Urinary bladder (tissue), 4 donors: ENCODE measurements at places on chromosomes 12 and 14.

DNA sequence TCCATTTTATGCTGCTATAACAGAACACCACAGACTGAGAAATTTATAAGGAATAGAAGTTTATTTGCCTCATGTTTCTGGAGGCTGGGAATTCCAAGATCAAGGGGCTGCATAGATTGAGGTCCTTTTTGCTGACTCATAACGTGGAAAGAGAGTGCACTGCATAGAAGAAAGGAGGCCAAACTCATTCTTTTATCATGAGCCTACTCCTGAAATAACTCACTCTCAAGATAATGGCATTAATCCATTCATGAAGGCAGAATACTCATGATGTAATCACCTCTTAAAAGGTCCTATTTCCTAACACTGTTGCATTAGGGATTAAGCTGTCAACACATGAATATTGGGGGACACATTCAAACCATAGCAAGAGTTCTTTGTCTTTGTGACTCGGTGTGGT lies 60.0 kb upstream of the FBXO33 start:
- no peak for DNase-seq

DNA sequence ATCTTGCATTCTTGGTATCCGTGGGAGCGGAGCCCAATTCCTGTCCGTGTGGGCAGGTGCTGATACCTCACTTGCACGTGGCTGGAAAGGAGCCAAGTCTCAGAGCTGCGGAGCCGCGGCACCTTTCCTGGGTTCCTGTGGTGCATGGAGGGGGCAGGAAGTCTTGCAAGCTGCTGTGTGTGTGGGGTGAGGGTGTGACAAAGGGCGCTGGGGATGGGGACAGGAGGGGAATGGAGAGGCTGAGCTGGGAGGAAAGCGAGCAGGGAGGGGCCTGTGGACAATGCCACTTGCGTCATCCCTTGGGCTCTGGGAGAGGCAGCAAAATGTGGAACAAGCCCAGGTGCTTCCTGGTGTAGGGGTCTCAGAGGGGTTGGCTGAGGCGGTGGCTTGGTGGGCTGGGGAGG lies 86.7 kb downstream of the CALM1 start:
- no peak for DNase-seq

GRCh38 chr12:13124656-13125505 lies 21.4 kb upstream of the GSG1 start:
- no peak for DNase-seq

DNA sequence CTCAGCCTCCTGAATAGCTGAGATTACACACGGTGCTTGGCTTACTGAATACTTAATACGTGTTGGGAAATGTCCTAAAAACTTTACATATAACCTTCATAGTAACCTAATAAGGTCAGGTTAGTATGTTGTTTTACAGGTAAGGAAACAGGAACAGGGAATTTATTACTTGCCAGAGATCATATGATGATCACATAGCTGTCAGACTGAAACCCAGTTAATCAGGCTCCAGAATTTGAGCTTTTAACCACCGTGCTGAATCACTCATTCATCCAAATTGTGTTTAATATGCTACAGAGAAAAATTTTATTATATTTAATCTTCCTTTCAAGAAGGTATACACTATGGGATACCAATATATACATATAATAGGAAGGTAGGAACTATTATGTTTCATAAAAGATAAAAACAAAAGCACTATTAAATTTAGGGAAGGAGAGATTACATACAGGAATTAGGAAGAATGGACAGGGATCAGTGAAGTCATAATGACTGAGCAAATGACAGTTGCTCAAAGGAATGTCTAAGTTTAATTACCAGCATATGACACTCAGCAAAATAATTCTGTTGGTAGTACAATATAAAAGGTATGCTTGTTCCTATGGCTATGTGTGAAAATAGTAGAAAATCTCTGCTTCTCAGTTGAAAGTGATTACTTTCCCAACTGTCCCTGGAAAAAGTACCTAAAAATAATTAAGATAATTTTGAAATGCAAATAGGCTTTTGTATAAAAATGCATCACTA lies 59.3 kb downstream of the HEATR5A start:
- DNase-seq: no peak

DNA sequence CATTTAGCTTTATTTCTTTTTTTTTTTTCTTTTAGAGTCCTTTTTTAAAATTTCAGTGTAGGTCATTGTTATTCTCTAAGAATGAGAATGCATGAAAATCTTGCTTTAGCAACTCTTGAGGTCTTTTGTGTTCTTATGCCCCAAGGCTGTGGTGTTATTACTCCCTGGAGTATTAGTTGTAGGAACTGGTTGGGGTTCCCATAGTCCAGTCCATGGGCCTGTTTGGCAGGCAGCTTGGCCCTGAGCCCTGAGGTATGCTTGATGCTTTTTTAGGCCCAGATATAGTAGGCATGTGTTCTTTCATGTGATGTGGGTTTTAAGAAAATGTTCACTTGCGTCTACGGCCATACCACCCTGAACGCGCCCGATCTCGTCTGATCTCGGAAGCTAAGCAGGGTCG lies 1.6 kb downstream of the FAM234B start:
- DNase-seq: no peak

DNA sequence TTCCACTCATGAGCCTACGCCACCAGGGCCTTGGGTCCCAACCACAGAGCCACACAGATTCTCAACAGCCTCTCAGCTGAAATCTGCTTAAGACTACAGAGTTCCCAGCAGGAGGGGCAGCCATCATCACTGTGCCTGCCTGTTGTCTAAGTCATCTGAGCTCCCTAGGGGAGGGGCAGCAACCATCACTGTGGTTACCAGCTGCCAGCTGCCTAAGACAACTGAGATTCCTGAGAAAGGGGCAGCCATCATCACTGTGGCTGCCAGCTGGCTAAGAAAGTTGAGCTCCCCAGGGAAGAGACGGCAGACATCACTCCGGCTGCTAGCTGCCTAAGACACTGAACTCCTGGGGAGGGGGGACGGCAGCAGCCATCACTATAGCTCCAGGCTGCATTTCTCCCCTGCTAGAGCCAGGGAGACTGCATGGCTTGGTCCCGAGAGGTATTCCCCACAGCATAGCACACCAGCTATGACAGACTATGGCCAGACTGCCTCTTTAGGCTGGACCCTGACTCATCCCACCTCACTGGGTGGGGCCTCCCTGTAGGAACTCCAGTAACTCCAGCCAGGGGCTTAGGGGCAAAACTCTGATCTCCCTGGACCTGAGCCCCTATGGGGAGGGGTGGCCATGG lies 37.2 kb upstream of the C14orf132 start:
- no peak for DNase-seq

DNA sequence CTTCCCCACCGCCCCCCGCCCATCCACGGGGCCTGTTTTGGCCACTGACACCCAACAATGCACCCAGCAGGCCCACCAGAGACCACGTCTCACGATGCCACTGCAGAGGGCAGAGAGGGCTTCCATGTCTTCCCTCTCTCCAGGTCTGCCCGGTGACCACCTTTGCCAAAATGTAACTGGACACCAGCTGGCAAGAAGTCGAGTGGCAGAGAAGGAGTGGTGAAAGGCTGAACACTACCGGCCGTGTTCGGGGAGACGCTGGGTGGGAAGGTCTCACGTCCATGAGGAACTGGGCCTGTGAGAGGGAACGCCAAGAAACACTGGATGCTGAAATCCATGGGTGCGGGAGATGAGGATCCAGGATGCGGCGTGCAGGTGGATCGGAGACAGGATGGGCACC lies 308.2 kb downstream of the ADGRD1 start:
- no peak for DNase-seq

DNA sequence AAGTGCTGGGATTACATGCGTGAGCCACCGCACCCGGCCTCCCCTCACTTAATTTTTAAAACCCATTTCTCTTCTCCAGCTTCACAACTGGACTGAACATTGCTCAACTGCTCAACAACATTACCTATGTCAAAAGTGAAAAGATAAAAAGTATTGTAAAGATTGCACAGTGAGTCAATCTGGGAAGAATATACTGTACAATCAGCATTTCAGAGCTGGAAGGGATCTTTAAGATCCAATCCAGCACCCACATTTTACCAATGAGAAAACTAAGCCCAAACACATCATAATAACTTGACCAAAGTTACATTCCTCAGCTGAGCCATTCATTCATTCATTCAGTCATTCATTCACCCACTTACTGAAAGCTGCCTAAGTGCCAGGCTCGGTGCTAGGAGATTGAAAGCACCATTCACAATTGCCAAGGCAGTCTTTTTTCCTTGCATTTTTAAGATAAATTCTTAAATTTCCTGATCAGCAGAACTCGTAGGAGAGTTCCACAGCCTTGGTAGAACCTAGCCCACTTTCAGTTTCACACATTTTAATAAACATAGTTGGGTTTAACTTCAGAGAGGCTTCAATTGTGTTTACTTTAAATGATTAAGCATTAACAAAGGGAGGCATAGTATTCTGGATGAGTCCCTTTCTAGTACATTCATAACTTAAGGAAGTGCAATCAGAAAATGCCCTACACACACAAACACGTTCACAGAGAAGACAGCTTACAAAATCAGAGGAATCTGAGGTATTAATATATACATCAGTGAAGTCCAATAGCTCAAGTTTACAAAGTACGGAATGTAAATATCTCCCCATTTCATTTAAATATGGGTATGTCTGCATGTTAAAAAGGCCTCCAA lies 3.0 kb downstream of the GALNT4 start:
- no peak for DNase-seq

- no peak for DNase-seq
Measured at GRCh38 chr14:103073876-103074728, 9.9 kb upstream of the LBHD2 start.

- no peak for DNase-seq
Measured at GRCh38 chr12:188910-189621, 24.9 kb downstream of the SLC6A12 start.

GRCh38 chr12:42705863-42706262 lies 116.3 kb upstream of the PRICKLE1 start:
- peak; percentile 36 for DNase-seq

GRCh38 chr12:94100211-94100627 lies 48.2 kb upstream of the PLXNC1 start:
- no peak for DNase-seq

DNA sequence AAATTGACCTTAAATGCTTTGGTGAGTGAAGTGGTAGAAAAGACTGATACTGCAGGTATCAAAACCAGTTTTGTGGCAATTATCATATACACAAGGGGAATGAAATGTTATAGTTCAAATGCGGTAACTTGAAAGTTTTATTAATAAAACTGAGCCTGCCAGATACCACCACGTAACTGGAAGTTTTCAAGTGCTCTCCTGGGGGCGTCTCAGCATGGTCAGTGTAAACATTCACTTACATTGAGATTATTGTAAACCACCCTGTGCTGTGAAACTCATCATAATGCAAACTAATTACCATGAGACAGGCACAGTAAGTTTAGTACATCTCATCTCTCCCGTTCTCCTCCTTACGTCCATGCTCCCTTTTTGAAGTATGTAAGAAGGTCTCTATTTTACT lies 280.7 kb upstream of the FAR2 start:
- DNase-seq: no peak

DNA sequence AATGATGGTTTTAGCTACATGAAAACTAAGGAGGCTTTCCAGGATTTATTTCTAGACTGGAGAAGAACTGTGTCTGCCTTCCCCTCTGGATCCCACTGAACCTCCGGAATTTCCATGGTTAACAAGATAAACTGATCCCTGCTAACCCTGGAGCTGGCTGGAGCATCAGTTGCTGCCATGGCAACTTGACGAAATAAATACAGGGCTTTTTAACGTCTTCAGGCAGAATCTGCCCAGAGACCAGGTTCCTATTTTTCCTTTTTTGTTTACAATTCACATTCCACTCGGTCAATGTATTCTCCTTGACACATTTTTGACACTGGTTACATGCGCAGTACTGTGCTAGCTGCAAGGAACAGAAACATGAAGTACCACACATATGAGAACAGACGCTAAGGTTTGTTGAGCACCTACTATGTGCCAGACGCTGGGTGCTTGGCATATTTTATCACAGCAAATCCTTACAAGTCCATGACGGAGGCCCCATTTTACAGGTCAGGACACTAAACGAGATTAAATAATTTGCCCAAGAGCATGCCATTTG lies 1.7 kb downstream of the C14orf132 start:
- DNase-seq: no peak

GRCh38 chr12:53200458-53201176 lies 6.4 kb downstream of the ITGB7 start:
- no peak for DNase-seq

GRCh38 chr12:132365226-132365625 lies 35.8 kb upstream of the GALNT9 start:
- DNase-seq: no peak

GRCh38 chr12:19243551-19243950 lies 114.0 kb downstream of the PLEKHA5 start:
- DNase-seq: no peak

- no peak for DNase-seq
Measured at GRCh38 chr12:110373425-110373824, 30.1 kb downstream of the ANAPC7 start.

GRCh38 chr14:92585981-92586937 lies 72.7 kb downstream of the RIN3 start:
- peak; percentile 72 for DNase-seq

- DNase-seq: no peak
Measured at GRCh38 chr14:40221428-40221827, 789.2 kb upstream of the FBXO33 start.

DNA sequence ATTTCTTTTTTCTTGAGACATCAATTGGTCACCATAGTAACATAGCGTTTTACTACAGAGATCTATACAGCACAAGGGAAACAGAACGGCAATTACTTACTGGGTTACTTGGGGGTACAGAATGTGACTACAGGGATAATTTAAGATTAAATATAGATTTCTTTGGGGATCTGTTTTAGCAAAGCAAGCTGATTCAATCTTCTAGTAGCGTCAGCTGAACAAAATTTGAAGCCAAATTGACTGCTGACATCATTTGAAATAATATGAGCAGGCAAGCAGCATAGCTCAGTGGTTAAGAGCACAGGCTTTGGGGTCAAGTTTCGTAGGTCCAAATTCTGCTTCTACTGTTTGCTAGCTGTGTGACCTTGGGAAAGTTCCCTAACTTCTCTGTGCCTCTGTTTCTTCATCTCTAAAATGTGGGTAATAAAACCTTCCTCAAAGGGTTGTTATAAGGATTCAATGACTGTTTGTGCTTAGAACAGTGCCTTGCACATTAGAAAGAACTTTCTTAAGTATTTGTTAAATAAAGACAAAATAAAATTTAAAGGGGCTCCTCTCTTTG lies 12.8 kb downstream of the GPR19 start:
- DNase-seq: no peak

GRCh38 chr12:53516758-53517455 lies 9.6 kb upstream of the NPFF start:
- no peak for DNase-seq

GRCh38 chr14:84814391-84814790 lies 715.6 kb upstream of the FLRT2 start:
- DNase-seq: no peak

DNA sequence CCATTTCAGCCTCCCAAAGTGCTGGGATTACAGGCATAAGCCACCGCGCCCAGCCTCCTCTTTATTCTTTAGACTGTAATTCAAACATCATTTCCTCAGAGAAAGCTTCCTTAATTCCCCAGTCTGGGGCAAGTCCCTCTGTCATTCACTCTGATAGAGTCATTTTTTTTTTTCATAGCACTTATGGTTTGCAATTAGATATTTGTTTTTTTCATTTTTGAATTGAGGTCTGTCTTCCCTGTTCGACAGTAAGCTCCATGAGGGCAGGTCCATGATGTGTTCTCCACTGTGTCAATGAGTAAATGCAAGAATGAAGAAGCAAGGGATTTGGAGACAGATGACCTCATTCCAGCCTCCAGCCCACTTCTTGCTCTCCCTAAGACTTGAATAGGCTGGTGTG lies 12.1 kb downstream of the ASIC1 start:
- no peak for DNase-seq

- peak; percentile 45 for DNase-seq
Measured at GRCh38 chr14:92121670-92122350, at the start of the genes CPSF2 and NDUFB1. TSS of gene CPSF2 (plus strand) at chr14:92121969. CDS start at chr14:92130985, 9,016 bp downstream. TSS of gene NDUFB1 (minus strand) at chr14:92121706. CDS start at chr14:92117637, 4,069 bp downstream.
